ENCODE measurements at places on chromosomes 7 and 10.
A peak's percentile ranks its signal among the peaks of the same experiment; 100 is the strongest.

DNA sequence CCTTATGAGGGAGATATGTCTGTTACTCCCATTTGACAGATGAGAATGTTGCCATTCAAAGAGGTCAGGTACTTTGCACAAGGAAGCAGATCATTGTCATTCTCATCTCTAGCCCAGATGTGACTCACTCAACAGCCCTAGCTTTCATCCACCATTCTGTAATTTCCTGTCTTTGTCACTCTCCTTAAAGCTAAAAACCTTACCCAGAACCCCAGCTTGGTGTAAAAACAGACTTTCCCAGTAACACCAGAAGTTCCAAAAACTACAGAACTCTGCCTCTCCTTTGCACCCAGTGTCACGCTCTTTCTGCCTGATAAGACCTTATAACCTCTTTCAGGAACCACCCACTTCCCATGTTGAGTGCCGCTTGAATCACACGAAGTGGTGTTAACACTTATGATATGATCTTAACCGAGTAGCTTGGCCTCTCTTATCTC lies 89.1 kb upstream of the SP4 start:
- no peak for DNase-seq

DNA sequence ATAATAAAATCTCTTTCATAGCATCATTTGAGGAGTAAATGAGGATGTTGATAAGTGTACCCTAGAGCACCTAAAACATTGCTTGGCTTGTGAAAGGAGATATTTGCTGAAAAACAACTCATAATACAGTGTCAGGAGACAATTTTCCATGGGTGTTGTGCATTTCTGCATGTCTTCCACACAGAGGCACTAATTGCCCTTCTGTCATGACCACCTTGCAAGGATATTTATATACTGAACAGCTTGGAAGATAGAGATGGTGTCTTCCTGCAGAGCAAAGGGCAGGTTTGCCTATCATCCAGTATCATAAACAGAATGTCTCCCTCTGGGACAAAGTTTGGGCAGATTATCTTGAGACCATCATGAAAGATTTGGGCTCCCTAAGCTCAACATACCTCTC lies 495.2 kb upstream of the LRRN3 start:
- DNase-seq = no peak

DNA sequence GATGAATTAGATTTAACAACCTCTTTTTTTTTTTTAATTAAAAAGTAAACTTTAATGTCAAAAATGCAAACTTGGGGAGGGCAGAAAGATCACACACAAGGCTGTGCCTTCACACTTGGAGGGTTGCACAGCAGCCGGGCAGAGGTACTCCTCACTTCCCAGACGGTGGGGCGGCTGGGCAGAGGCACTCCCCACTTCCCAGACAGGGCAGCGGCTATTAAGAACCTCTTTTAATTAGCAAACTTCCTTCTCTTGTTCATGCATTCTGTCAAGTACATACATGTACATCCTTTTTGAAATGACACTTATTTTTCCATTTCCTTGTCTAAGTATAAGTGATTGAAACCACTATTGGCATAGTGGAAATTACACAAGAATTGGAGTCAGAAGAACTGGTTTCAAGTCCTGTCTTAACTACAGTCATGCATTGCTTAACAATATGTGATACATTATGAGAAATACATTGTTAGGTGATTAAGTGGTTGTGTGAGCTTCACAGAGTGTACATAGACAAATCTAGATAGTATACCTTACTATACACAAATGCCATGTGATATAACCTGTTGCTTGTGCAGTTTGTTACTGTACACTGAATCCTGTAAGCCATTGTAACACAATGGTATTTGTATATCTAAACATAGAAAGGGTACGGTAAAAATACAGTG lies 26.5 kb downstream of the BTRC start:
- DNase-seq = no peak

DNA sequence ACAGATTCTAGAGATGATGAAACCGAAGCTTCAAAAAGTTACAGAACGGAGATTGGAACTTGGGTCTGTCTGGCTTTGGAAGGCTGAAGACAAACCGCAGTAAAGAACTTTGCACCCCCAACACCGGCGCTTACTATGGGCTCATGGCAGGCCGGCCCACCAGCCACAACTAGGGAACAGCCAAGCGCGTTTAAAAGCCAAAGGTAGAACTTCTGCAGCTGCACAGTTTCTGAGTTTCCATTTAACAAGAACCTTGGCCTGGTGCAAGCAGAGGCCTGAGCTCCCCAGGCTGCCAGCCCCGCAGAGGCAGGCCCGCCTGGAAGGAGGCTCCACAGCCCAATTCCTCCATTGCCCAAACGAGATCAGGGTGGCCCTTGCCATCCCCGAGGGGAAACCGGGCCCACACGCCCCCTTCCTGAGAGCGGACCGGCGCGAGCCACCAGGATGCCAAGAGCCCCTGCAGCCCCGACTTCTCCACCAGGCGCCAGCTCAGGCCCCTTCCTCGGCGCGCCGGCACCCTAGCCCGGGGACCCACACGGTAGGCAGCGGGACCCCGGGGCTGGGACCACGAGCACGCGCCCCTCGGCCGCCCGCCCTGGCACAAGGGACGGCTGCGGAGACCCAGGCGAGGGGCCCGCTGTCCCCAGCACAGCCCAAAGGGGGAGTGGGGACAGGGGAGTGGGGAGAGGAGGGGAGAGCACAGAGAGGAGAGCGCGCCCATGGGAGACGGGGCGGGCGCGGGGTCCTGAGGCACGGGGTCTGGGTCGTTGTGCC lies 566 bp downstream of the MAD1L1 start:
- DNase-seq = peak; percentile 52

DNA sequence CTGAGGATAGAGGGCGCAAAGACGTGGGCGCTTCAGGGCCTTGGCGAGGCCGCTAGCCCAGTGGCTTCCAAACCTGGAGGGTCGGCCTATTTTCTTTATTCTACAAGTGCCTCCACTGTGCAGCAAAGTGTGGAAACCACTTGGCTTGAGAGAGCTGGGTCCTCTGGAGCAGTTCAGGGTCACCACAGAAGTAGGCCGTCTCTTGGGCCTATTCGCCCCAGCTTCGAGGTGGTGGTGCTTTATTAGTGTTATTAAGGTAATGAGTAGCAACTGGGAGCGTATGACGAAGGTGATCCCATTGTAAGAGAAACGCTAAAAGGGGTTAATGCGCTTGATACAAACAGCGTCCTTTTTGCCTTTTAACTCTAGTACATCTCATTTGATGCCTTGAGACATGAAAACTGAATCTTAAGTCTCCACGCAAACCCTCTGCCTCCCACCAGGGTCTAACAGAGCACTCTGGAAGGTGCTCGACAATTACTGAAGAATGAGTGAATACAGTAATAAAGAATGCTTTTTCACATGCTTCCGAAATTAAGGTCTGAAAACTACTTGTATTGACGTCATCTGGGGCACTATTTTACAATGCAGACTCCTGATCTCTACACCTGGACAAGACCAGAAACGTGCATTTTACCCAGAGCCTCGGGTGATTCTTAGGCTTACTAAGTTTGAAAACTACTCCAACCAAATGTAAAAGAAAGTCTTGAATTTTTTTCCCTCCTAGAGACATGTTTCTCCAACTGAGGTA lies 647 bp upstream of the GSAP start:
- no peak for DNase-seq

- peak; percentile 81 for DNase-seq
Observed at GRCh38 chr10:97689559-97690020, 2.5 kb upstream of the AVPI1 start.

Measured in GM03348 (cell line).